ENCODE measurements at places on chromosomes 16 and 17.

- DNase-seq: no peak
These were observed 94.0 kb downstream of the VAT1L start for GRCh38 chr16:77882358-77882757.

GRCh38 chr17:60137731-60138130 is 12.0 kb upstream of the CA4 start:
- DNase-seq: no peak

DNA sequence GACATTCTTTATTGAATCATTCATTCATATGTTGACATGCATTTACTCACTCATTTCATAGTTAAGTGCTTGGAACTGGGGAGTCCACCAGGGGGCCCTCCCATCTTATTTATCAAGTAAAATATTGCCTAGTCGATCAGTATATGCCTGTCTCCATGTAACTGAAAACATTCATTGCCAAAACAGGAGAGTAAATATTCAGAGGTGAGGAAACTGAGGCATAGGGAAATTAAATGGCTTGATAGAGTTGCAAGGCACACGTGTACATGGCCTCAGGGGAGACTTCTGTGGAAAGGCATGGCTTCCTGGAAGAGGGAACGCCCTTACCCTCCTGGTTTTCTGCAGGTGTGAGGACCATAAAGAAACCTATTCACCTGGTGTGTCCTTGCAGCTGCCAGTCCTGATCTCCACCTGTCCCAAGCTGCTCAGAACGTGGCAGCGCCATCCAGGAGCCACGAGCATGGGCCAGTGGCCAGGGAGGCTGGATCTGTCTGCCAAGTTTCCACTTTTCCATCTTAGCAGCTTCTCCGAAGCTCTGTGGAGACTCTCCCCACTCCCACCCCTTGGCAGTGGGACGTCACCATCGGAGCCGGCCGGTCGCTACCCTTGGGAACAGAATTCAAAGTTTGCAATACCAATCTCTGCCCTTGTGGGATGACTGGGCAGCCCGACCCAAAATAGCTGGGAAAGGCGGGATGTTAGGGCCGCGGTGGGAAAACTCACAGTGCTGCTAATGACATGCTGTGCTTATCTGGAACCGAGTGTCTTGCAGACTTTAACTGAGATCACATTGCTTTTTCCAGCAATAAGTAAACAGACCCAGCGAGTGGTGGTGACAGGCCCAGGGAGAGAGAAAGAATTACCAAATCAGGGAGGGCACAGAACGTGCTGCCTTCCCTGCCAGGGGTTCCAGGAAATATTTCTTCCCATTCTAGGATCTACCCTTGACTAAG is 4.1 kb upstream of the C1QTNF1 start:
- no peak for DNase-seq

- DNase-seq: no peak
These were observed 11.7 kb downstream of the C17orf67 start for GRCh38 chr17:56821847-56822534.

DNA sequence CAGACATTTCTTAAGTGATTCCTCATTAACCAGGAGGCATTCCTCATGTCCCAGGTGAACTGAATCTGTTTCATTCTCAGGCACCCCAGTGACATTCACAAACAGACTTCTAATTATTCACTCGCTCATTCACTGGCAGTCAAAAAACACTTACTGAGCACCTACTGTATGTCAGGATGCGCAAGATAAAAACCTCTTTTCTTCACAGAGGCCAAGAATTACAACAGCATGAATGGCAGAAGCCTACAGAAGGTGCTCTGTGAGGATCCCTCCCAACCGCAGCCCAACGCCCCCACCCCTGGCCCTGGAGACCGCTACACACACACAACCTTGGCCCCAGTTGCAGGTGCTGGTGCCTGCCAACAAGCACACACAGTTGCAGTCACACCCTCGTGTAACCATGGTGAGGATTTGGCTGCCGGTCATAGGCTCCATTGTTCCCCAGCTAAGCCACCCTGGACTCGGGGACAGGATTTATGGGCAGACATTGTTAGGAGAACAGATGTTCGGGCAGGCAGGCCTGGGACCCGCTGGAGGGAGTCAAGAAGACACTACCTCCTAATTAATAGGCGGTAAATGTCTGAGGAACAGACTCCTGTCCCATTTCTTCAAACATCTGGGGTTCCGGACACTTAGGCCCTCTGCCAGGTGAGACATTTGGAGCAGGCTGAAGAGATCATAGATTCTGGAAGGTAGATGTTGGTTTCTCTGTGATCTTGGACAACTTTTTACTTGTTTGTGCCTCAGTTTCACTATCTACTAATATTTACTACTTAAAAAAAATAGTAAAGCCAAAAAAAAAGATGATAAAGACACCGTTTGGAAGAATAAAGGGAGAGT is 43.2 kb downstream of the CUEDC1 start:
- peak; percentile 94 for DNase-seq
